IMR-90 (cell line): ENCODE measurements at places on chromosomes 7 and 10.

DNA sequence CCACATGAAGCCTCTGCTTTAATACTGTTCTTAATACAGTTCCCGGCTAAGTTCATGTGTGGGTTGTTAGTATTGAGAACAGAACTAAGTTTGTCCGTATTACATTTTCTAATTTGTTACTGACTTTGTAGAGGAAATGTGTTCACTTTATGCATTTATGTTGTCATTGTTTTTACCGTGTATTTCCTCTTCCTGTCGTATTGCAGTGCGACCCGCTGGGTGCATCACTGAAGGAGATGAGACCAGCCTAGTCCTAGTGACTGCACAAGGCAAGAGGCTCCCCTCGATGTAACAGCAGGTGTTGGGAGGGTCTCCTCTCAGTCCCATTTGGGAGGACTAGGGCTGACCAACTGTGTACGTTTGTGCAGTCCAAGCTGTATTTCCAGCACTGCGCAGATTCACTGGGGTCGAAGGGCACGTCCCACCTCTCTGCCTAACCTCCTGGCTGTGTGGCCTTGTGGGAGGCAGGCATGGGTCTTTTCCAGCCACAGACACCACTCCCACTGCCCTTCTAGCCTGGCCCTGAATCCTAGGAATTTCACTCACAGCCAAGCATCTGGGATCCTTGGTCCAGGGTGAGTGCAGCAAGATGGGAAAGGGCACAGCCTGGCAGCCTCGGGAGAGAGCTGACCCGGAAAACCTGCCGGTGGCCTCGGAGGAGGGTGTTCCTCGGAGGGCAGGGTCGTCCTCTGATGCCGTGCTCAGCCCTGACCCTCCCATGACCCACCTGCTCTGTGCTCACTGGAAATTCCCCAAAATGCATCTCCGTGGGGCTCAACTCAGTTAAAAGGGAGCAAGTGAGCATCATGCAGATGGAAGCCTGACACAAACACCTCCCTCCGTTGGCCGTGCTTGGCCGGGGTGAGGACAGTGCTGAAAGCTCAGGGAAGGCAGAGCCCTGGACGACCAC is 63.9 kb upstream of the FAM20C start:
- no peak for DNase-seq

DNA sequence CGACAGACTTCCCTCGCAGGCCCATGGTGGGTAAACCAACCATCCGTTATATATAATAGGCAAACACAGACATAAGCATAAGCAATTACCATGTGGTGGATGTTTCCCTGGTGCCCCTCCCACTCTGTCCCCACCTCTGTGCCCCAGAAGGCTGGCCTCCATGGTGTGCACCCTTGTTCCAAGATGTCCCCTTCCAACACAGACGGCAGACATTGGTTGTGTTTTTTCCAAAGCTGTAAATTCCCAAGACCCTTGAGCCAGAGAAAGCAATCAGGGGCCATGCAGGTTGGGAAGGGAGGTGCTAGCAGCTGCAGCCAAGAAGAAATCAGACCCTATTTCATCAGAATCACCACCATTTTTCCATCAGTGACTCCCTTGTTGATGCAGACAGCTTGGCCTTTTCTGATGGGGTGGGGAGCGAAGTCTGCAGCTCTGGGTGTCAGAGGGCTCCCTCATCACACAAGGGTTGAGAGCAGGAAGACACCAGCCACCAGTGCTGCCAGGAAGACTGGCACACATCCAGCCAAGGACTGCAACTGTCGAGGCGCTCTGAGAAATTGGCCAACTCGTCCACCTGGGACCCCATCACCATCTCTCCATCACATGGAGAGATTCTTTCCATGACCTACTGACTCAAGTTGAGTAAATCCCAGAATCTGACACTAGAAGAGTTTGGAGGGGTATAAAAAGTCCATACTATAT is 86.8 kb upstream of the CHST15 start:
- DNase-seq = no peak

- peak; percentile 59 for DNase-seq
These were observed 808.5 kb upstream of the CELF2 start for GRCh38 chr10:10209167-10209566.

GRCh38 chr7:150973571-150974451 is 4.3 kb downstream of the KCNH2 start:
- no peak for DNase-seq

GRCh38 chr7:55477781-55478374 is 94.4 kb downstream of the VOPP1 start:
- DNase-seq = peak; percentile 96

DNA sequence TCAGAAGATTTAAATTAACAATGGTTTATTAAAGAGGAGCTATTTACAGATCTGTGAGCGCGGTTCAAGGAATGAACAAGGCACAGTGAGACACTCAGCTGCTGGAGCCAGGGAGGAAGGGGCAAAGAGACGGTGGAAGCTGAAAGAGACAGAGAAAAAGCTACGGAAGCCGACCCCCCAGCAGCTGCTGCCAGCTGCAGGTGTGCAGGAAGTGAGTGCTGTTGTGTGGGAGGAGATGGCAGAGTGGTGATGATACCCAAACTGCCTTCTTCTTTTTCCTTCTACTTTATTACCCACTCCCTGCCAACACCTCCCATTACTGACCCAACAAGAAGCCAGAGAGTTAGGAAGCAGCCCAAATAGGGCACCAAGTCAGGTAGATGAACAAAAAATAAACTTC is 41.9 kb upstream of the MBL2 start:
- no peak for DNase-seq

- peak; percentile 43 for DNase-seq
These were observed 126.7 kb upstream of the PRSS58 start for GRCh38 chr7:142384493-142384922.

DNA sequence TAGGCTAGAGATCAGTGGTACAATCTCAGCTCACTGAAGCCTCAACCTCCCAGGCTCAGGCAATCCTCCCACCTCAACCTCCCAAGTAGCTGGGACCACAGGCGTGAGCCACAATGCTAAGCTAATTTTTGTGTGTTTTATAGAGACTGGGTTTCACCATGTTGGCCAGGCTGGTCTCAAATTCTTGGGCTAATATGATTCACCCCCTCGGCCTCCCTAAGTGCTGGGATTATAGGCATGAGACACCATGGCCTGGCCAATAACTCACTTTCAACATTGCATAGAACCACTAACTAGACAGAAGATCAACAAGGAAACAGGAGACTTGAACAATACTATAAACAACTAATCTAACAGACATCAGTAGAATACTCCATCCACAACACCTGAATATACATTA is 191.7 kb downstream of the LRRN3 start:
- no peak for DNase-seq
